NCI-H774 (cell line): ENCODE measurements at places on chromosomes 3 and 15.

DNA sequence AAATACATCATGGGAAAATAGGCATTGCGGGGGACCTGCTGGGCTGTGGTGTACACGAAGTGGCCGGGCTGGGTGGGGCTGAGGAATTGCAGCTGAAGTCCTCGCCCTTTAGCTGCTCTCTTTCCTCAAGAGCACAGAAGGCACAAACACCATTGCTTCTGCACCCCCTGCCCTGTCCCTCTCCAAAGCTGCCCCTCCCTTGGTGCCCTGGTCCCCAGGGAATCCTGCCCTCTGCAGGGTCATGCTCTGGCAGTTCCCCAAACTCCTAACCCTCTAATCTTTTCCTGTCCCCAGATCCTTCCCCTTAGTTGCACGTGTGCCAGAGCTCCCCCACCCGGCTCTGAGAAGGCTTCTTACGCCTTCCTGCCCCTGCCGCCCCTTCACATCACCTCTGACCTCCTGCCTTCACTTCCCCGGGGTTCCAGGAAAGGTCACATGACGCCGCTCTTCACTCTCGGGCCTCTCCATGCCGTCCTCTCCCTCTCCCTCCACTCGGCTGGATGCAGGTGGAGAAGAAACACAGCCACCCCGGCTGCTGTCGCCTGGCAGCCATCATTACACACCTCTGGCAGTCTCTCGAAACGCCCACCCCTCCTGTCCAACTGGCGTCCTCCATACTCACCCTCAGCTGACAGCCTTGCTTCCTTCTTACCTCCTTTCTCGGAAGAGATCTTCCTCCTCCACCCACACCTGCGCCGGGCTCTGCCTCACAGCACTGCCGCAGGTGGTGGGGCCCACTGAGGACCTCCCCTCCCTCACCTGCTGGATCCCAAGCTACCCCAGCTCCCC lies 6.9 kb upstream of the PCSK6 start:
- no peak for DNase-seq

DNA sequence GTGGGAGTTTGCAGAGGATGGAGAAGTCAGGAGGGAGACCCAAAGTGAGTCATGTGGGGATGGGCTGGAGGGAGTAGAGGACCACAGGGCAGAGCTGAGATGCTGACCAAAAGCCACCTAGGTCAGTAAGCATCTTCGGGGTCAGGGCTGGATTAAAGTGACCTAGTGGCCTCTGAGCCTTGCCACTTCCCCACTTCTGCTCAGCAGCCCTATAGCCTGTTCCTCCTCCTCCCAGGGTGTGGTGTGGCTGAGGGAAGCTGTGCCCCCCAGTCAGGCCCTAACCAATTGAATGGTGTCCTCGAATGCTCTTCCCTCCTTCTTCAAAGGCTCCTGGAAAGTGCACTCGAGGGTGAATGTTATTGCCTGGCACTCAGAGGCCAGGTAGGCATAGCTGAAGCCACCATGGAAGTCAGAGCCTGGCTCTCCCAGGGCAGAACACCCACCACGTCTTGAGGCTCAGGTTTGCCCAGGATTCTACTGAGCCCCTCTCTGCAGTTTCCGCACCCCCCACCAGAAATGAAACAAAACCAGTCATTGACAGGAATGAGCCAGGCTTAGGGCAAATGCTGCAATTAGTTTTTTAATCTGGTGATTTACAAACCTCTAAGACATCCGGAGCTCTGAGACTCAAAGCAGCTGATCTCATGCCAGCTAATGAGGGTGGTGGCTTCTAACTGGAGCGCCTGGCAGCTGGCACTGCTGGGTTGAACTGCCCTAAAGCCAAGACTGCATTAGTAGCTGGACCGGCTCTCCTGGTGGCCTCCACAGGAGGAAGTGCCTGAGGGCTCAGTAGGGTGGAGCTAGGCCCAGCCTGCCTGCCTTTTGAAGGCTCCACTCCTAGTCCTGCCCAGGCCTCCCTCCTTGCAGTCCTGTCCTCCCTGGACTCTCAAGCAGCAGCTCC lies 26.0 kb upstream of the VIPR1 start:
- no peak for DNase-seq

DNA sequence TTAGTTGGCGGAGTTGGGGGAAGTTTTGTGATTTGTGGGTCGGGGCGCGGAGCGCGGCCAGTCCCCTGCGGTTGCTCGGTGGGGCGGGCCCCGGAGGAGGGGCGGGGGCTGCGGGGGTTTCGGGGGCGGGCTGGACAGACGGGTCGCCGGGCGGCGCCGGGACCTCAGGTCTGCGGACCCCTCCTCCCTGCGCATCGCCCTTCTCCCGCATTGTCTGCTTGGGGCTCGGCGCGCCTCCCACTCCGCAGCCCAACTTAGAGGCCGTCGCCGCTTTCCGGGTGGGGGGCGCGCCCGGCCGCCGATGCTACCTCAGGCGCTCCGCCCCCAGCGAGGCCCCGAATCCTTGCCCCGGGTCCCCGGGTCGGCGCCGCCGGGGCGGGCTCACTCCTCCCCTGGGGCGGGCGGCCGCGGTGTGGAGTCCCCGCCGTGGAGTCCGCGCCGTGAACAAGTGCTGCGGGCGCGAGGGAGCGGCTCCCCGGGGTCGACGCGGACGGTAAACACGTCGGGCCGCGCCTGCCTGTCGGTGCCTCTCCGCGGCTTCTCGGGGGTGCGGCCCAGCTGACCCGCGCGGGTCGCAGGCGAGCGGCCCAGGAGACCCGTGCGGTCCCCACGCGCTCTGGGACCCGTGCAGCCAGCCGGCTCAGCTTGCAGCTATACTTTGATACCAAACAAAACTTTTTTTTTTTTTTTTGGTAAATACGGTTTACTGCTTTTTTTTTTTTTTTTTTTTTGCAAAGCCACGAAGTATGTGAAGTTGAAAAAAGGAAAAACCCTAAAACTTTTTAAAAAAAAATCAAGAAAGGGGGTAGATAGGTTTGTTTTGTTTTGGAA lies 624 bp downstream of the AKAP13 start:
- DNase-seq: peak; percentile 28

GRCh38 chr3:31544634-31545033 lies 11.9 kb downstream of the STT3B start:
- DNase-seq: no peak

- DNase-seq: no peak
Observed at GRCh38 chr3:194268654-194269512, 82.2 kb downstream of the CPN2 start.

- no peak for DNase-seq
Observed at GRCh38 chr3:120650311-120650710, 31.7 kb downstream of the HGD start.

- DNase-seq: no peak
Observed at GRCh38 chr3:170753421-170754310, 116.3 kb downstream of the RPL22L1 start.

DNA sequence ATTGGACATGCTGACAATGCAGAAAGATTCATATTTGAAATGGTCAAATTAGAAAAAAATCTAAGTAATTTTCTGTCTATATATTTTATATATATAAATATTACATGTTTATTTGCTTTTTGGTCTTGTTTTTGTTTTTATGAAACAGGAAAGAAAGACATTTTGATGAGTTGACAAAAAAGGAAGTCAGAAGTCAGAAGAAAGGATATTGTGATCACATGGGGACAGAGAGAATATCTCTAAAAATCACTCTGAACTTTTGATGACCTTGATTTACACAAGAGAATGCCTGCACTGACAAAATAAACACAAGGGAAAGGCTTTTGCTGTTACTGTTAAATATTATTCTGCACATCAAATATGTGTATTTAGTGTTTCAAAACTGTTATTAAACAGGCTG lies 811.2 kb downstream of the SI start:
- DNase-seq: no peak

DNA sequence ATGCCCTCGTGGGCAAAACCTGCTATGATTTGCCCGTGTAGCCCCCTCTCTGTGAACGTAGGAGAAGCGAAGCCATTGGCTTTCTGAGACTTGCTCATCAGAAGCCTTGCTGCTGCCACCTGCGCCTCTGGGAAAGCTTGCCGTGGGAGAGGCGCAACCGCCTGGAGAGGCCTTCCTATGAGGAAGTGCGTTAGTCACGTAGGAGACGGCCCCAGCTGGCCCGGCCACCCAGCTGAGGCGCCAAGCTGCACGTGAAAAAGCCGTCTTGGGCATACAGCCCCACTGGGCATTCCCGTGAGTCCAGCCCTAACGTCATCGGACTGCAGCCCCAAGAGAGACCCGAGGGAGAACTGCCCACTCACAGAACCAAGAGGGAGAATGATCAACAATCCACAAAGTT lies 49.1 kb upstream of the TJP1 start:
- DNase-seq: no peak
